ENCODE measurements at places on chromosomes 5 and 9.

- no peak for DNase-seq
Measured at GRCh38 chr9:20725675-20726074, 41.6 kb downstream of the FOCAD start.

- DNase-seq = no peak
Measured at GRCh38 chr9:27248702-27249101, 48.2 kb downstream of the EQTN start.

DNA sequence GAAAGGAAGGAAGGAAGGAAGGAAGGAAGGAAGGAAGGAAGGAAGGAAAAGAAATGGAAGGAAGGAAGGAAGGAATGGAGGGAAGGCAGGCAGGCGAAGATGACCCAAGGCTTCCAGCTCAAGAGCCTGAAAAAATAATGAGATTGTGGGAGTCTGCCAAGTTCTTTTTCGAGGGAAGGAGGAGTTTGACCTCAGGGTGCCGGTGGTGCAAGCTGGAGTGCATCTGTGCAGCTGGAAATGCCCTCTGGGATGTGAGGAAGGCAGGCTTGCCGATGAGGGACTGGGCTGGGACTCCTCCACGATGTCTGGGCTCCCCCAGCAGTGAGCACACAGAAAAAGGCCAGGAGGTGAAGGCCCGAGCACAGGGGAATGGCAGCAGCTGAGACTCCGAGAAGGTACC, 154.9 kb upstream of the DAPK1 start:
- no peak for DNase-seq

DNA sequence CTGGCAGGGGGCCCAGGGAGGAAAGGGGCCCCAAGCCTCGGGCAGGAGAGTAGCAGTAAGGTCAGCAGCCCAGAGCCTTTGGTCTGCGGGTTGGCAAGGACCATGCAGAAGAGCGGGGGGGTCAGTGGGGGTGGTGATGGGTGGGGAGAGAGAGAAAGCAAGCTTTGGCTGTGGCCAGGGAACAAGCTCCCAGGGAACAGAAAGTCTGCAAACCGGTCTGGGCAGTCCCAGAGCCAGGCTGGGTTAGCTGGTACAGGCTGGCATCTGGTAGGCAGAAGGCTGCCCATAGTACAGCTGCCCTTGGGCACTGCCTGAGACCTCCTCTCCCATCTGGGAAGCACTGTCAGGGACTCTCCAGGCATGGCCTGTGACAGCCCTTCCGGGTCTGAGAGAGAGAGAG, 10.5 kb upstream of the EPB41L4B start:
- DNase-seq = no peak

GRCh38 chr5:150461231-150461630, 11.7 kb upstream of the RPS14 start:
- DNase-seq = no peak

GRCh38 chr9:13725516-13725915, 446.0 kb upstream of the MPDZ start:
- DNase-seq = no peak
